CD4-positive, alpha-beta T cell treated with Interleukin-6 at 100 ng/mL for 8 hours (primary cell): ENCODE measurements at places on chromosomes 5 and 9.
A peak's percentile ranks its signal among the peaks of the same experiment; 100 is the strongest.

GRCh38 chr5:139593716-139594319, 32.7 kb downstream of the UBE2D2 start:
- no peak for DNase-seq

- no peak for DNase-seq
Observed at GRCh38 chr9:9387511-9388115, 1225.2 kb downstream of the PTPRD start.

GRCh38 chr5:99928490-99928889, 606.7 kb upstream of the FAM174A start:
- DNase-seq = no peak

DNA sequence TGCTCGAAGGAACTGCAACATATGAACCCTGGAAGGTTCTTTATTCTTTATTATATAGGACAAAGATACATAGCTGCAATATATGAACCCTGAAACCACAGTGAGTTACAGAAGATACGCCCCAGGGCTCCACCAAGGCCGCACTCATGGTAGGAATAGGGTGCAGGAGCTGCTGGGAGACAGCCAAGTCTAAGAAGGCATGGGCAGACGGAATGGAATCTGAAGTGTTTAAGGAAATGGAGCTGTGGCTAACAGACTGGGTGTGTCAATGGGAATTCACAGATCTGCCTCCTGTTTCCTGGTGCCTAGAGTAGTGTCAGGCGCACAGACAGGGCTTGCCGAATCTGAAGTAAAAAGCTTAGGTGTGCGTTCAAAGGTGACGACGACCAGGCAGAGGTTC, 286.4 kb downstream of the DENND1A start:
- DNase-seq = no peak

- no peak for DNase-seq
Observed at GRCh38 chr5:132239776-132240175, 12.1 kb upstream of the P4HA2 start.

DNA sequence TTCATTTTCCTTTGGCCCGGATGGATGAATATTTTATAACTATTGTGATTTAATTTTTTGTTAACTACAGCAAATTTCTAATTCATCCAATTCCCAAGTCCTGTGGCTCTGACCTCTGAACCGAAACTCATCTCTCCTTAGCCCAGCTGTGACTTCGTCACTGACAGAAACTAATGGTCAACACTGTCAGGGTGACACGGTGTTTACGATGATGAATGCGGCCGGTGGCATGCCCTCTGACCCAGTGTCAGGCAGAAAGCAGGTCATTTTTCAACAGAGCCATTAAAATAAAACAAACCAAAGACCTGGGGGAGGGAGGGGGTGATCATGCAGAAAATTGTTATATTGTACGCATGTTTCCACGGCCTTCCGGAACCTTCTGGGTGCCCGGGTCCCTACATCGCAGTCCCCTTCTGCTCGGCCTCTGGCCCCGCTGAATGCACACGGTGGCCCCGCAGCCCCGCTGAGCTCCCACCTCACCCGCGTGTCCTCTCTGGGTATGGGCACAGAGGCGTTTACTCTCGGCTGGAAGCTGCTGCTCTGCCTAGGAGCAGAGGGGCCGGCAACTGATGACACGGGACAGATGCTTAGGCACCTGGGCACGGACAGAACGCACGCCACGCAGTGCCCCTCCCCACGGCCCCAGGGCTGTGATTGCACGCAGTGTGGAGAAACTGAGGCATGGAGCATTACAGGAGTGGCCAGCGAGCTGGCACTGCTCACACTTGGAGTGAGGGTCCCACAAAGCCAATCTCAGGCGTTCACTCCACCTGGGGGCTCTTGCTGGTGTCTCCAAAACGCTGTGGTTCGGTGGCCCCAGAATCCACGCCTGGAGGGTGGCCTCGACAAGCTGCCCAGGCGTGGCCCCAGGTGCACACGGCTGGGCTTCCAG, 8.1 kb downstream of the CCDC187 start:
- no peak for DNase-seq

DNA sequence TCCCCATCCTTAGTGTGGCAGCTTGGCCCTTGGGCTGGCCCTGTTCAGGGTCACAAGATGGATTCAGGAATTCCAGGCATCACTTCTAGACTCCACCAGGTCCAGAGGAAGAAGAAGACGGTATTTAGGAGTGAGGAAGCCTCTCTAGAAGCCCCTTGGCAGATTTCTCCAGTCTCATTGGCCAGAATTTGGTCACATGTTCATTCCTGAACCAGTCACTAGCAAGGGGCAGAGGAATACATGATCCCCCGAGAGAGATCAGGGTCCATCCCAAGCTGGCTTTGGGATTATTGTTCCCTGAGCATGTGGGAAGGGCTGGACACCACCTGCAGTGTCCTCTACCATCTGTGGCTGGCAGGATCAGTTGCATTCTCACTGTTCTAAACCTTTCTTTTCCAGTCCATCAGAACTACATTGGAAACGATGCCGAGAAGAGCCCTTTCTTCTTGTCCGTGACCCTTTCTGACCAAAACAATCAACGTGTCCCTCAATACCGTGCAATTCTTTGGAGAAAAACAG, 48.5 kb downstream of the GARNL3 start:
- DNase-seq = no peak

DNA sequence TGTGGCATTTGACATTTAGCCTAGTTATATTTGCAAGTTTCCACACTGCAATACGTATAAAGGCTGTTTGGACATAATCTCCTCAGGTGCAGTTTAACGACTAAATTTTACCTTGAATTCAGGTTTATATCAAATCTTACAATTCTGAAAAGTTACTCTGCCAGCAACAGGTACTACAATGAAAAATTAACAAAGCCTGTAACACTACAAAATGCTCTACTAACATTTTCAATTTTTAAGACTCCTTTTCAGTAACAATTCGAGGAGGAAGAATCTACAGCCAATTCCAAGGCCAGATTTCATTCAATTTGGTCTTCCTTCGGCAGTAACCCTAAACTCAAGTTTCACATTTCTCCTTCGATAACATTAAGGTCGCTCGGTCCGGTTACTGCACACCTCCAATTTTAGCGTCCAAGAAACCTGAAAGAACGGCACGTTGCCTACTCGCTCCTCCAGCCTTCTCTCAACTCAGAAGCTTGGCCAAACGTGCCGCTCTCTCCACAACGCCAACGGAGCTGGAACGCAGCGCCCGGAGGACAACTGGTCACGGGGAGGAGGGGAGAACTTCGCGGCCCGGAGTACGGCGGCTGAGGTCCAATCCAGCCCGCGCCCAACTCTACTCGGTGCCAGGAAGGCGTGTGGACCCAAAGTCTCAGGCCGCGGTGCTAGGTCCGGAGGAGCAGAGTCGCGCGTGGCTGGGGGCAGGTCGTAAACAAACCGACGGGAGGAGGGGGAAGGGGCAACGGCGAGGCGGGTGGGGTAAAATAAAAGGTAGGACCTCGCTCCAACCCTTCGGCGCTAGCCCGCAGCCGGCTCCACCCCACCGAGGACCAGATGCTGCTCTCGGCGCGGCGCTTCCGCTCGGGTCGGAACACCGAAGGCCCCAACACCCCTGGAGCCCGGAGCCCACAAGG, 681 bp downstream of the FNIP1 start:
- DNase-seq = peak; percentile 13

DNA sequence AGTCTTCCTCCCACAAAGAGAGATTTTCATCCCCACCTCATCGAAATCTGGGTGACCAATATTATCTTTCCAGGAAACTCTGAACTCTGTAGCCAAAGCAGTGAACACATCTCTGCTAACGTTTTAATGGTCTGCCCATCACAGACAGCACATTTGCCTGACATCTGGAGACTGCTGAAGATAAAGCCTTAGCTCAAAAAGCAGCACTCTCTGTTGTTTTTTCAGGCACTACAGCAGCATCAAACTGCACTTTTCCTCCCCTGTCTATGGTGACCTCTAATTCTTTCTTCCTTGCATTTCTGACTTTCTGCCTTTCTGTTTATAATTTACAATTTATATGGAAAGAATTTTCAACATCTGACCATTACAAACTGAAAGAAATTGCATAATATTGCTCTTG, 66.8 kb downstream of the RAB3C start:
- no peak for DNase-seq

DNA sequence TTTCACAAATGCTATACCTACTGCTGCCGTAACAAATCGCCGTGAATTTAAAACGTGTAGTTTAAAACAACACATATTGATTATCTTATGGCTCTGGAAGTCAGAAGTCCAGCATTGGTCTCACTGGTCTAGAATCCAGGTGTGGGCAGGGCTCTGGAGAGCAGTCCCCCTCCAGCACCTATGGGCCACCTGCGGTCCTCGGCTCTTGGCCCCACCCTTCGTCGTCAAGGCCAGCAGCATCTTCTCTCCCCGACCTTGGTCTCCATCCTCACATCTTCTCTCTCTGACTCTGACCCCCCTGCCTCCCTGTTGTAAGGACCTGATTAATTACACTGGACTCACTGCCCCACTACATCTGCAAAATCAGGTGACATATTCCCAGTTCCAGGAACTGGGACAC, 106.4 kb upstream of the COL5A1 start:
- DNase-seq = no peak

DNA sequence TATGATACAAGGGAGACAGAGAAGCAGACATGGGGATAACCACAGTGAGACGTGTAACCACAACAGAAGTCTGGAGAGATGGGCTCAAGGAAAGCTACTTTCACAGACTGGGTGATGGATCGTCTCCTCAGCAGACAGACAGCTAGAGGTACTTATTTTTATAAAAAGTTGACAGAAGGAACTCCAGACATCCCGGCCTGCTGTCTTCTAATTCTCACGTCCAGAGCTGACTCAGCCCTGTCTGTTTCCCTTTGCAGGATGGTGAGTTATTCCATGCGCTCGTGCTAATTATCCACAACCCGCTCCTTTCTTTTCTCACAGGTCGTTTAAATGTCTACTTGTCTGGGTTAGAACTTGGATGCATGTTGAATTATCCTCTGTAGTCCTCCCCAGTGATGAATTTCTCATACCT, 304.5 kb downstream of the CWC27 start:
- no peak for DNase-seq

DNA sequence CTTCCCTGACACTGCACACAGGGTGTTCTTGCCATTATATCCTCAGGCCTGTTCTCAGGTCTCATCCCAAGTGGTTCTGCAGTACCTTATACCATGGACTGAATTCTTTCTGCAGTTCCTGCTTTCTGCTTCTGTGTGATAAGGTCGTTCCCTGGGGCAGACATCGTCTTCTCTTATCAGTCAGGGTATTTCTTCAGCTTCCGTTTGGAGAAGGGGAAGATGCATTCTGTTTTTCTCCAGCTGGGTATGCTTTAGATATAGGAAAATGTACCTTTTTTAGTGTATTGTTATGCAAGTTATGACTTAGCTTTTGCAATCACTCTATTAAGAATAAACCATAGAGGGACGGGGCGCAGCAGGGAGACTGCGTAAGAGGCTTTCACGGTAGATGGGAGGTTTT, 31.1 kb downstream of the RALGPS1 start:
- DNase-seq = no peak

DNA sequence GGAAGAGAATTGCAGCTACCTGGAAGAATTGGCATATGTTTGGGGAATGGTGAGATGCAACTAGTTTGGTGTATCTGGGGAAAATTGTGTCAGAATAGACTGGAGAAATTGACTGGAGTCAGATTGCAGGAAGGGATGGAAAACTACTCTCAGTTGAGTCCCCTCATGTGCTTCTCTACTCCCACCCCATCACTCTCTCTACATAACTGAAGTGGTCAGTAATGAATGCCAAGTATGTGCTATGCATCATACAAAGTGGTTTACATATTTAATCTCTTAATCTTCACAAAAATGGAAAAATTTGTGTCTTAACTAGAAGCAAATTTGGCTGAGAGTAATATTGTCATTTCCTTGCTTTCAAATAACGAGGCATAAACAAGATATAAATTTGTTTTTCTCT, 146.4 kb upstream of the TNC start:
- no peak for DNase-seq

DNA sequence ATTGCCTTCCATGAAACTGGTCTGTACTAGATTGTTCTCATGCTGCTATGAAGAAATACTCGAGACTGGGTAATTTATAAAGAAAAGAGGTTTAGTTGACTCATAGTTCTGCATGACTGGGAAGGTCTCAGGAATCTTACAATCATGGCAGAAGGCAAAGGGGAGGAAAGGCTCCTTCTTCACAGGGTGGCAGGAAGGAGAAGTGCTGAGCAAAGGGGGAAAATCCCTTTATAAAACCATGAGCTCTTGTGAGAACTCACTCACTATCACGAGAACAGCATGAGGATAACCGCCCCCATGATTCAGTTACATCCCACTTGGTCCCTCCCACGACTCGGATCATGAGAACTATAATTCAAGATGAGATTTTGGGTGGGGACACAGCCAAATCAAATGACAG, 163.2 kb downstream of the RFK start:
- DNase-seq = no peak

GRCh38 chr5:106860398-106861044, 810.2 kb downstream of the EFNA5 start:
- DNase-seq = no peak

DNA sequence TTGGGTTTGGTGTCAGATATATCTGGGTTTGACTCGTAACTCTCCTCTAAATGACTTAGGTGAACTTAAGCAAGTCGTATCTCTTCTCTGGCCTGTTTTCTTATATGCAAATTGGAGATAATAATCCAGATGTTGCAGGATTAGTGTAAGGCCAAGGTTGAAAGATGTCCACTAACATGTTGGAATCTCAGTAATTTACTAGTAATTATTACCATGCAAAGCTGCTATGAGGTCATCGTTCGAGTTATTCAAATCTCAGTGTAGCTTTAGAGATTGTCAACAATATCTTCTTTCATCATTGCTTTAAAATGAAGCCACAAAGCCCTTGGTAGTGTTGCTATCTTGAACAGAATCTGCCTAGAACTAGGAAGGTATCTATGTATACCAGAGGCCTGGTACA, 437.7 kb upstream of the KLF4 start:
- DNase-seq = no peak

DNA sequence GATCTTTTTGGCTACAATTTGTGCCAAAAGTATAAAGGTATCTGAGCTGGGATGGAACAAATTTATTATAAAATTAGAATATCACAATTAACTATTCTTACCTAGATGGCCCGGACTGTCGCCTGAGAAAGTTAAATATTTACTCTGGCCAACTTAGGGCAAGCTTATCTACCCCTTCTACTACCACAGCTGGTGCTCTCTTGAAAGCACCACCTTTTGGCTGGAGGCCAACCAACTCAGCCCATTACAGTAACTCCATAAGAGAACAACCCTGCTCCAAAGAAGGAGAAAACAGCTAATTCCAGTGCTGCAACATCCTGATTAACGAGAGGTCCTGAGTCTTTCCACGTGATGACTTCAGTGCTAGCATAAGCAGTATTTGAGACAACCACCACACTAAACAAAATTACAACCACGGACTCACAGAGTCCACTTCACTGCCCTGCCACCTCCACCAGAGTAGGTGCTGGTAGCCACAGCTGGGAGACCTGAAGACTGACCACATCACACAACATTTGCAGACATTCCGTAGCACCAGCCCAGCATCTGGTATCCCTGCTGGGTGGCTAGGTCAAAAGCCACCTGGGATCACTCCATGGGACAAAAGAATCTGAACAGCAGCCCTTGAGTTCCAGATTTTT, 43.2 kb downstream of the RGMB start:
- no peak for DNase-seq
